Fibroblast of villous mesenchyme (primary cell): ENCODE measurements at places on chromosomes 6 and 20.

GRCh38 chr6:84657025-84657424 is 107.4 kb downstream of the TBX18 start:
- DNase-seq = no peak

- DNase-seq = no peak
These were observed 34.8 kb downstream of the BLOC1S5 start for GRCh38 chr6:8029243-8029870.

- no peak for DNase-seq
These were observed 78.5 kb downstream of the NFATC2 start for GRCh38 chr20:51463998-51464397.

DNA sequence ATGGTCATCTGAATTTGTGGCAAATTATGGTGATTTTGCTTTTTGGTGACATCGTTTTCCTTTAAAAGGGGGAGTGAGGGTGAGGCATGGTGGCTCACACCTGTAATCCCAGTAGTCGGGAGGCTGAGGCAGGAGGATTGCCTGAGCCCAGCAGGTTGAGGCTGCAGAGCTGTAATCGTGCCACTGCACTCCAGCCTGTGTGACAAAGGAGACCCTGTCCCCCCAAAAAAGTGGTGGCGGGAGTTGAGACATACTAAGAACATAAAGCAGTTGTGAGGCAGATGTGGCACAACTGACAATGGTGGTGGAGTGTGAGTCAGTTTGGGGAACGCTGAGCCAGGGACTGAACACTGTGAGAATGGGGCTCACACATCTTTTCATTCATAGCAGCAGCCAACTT is 45.5 kb downstream of the ADNP start:
- DNase-seq = no peak

GRCh38 chr6:14117158-14118090 is at the start of gene CD83:
Gene CD83, plus strand, starts transcription at chr6:14117772. Its CDS starts 40 bp downstream, at chr6:14117812.
- peak; percentile 16 for DNase-seq

DNA sequence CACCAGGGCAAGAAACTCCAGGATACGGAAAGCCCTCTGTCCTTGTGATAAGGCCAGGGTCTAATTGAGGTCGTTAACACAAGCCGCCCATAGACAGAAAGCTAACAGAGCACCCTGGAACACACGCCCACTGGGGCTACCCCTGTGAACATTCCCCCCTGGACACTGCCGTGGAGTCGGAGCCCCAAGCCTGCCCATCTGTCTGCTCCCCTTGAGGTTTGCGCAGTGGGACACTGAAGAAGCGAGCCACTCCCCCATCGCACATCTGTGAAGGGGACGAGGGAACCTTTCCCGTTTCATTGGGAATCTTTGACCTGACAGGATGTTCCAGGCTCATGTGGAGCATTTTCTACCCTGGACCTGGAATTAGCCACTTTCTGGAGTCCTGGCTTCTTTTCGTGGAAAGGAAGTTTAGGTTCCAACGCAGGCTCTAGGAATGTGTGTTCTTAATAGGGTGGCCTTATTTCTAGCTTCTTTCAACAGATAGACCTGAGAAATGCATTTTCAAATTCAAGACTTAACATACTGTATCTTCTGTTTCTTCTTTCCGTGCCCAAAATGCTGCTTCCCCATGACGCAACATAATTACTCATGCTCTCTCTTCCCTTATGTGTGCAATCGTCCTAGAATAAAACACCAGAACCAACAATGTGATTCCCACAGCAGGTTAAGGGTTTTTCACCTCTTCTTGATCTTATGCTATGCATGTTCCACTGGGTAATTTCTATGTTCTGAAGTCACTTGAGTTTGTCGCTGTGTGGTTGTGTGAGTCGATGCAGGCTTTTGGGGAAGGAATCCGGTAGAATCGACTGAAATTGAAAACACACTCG is 161.1 kb downstream of the ERMARD start:
- no peak for DNase-seq

DNA sequence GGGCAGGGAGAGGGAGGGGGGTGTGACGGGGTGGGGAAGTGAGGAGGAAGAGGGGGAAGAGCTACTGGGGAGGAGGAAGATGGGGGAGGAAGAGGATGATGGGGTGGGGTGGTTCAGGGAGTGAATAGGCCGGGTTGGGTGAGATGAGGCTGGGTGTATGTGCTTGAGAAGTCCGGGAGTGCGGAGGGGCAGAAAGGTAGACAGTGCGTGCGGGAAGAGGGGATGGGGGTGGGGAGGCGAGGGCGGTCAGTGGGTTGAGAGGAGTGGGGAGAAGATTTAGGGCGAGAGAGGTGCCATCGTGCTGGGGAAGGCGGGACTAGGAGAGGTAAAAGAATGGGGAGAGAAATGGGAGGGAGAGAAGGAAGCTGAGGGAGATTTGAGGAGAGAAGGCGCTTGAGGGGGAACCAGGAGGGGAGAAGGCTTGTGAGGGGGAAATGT is 30.9 kb upstream of the NOTCH4 start:
- DNase-seq = no peak

DNA sequence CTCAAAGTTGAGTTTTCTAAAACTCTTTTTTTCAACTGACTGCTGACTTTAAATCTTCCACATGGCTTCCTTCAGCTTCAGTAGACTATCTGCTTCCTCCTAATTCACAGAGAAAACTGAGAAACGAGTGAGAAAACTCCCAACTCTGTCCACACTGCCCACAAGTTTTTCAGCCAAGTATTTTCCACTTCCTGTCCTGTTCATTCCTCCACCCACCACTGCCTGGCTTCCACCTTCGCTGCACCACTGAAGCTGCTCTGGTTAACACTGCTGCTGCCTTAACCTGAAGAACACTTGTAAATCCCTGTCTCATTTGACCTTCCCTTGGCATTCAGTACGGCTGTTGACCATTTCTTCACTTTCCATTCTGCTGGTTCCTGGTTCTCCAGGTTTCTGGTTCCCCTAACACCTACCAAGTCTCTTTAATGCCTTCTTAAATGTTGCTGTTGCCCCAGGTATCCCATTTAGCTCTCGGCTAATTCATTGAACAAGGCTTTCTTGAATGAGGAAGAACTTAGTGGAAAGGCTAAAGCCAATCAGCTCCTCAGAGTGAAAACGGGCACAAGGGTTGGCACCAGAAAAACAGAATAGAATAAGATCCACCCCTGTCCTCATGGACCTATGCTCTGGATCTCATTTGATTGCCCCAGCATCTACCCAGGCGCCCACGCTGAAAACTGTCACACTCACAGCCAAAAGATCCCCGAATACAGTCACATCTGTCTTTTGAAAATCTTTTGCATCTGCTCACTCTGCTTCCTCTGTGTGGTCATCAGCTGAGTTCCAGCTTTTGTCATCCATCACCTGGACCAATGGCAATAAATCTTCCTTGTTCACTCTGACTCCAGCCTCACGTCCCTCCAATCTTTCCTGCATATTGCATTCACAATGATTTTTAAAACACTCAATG is 104.4 kb upstream of the TAB2 start:
- no peak for DNase-seq

- DNase-seq = no peak
These were observed 64.1 kb downstream of the HMGN3 start for GRCh38 chr6:79170431-79170830.

DNA sequence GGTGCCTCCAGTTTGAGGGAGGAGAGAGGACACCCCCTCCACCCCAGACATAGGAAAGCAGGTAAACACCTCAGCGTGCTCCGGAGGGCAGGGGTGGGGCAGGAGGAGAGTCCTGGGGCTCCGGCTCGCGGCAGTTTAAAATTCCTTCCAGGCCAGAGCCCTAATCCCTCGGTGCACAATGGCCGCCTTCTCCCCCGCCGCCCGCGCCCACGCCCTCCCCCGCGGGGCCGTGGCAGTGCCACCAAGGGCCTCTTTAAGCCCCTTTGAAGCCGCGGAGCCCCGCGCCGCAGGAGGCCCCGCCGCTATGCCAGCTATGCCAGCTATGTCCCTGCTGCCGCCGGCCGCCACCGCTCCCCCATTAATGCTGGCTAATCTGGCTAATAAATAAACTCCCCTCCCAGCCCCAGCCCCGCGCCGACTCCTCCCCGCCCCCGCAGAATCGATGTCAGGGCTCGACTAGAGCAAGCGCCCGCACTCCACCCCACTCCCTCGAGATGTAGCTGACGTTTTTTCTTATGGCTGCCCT is 125.1 kb downstream of the MRPL14 start:
- DNase-seq = no peak

DNA sequence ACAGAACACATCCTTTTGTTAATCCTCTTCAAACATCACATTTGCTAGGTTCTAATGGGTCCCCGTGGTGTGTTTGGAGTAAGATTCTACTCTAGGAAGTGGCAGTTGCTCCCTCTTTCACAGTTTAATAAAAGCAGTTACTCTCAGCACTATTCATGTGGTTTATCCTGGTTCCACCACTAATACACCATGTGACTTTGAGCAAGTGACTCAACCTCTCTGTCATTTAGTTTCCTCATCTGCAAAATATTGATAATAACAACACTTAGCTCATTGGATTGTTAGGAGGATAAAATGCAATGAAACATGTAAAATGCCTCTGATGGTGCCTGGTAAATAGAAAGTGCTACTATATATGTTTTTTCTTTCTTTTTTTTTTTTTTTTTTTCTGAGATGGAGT is 488.0 kb upstream of the NOX3 start:
- DNase-seq = peak; percentile 21

GRCh38 chr6:96787846-96788580 is 49.3 kb downstream of the GPR63 start:
- no peak for DNase-seq

GRCh38 chr6:17580518-17581048 is 19.5 kb upstream of the FAM8A1 start:
- peak; percentile 37 for DNase-seq

DNA sequence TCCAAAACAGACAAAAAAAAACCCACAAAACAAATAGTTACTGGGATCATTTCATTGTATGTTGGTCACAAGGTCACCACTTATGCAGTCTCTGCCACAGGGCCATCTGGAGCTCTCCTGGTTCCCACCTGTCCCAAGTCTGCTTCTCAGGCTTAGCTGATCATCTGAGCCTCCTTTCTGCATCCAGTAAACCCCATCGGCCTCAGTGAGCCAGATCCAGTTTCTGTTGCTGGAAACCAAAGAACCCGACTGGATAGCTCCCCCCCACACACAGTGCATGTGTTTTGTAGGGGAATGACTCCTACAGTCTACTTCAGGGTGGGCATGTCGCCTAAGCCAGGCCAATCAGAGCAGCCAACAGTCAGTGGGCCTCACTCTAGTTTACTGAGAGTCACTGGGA is 233.3 kb downstream of the PREX1 start:
- DNase-seq = no peak

- no peak for DNase-seq
These were observed 35.2 kb upstream of the TXLNB start for GRCh38 chr6:139327038-139327437.

DNA sequence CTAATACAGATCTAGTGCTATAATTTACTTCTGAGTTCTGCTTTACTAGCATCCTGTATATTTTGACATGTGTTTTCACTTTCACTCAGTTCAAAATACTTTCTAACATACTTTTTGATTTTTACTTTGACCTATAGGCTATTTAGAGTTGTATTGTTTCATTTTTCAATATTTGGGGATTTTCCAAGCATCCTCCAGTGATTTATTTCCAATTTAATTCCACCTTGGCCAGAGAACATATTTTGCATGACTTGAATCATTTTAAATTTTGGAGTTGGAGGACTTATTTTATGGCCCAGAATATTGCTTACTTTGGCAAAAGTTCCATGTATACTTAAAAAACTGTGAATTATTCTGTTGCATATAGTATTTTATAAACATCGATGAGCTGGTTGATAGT is 1215.6 kb upstream of the MAP3K7 start:
- no peak for DNase-seq

- no peak for DNase-seq
These were observed 26.8 kb upstream of the SLC22A7 start for GRCh38 chr6:43271103-43271815.

DNA sequence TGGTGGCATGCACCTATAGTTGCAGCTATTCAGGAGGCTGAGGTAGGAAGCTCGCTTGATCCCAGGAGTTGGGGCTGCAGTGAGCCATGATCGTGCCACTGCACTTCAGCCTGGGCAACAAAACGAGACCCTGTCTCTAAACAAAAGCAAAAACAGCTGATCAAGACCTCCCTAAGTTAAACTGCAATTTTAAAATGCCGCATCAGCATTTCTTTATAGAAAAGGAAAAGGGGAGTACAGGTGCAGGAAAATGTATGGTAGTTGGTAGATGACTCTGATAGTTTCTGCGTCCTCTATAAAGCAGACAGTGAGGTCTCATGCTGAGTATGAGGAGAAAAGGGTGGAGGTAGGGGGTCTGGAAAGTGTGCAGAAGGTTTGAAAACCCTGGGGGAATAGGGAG is 8.9 kb upstream of the TBCC start:
- no peak for DNase-seq

GRCh38 chr20:42945234-42945994 is 244.3 kb downstream of the PTPRT start:
- DNase-seq = no peak

DNA sequence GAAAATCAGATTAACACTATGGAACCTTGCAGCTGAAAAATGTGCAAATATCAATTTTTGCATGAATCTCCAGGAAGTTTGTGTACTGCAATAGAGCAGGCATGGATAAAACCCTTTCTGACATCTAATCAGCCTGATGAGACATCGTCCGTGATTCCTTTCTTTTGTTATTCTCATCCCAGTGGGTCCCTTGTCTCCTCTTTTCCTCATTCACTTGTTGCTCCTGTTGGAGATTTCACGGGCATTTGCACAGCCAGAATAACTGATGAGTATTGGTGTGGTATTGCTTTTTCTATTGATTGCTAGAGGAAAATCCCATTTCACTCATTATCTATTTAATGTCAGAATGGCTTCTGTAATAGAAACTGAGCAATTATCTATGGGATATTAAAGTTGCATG is 39.9 kb downstream of the SCGN start:
- DNase-seq = no peak

GRCh38 chr6:38792356-38792755 is 77.2 kb downstream of the DNAH8 start:
- no peak for DNase-seq

- DNase-seq = no peak
These were observed 18.7 kb downstream of the CCDC170 start for GRCh38 chr6:151512481-151512880.

DNA sequence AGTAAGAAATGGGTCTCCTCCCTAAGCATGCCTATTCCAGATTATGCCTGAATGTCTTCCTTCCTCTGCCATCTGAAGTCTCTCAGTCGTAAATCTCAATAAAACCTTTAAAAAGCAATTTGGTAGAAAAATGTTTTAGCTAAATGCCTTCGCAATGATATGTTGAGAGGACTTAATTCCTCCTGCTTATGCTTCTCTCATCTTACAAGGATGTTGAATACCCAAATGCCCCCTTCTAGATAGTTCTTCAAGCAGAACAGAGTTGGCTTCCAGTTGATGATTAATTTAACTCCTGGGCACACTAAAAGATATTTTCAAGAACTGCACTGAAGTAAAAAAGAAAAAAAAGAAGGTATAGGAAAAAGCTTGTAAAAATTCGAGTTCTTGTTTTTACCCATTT is 275.0 kb upstream of the SPTLC3 start:
- no peak for DNase-seq

DNA sequence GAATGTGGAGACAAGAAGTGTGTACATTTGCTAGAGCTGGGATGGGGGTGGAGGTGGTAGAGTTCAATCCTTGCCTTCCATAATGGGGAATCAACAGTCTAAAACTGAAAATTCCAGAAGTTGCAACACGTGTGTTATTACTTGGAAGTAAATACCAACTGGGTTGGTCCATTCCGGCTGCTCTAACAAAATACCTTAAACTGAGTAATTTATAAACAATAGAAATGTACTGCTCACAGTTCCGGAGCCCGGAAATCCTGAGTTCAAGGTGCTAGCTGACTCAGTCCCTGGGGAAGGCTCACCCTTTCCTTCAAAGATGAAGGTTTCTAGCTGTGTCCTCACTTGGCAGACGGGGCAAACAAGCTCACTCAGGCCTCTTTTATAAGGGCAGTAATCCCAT is 59.0 kb downstream of the RIN2 start:
- peak; percentile 92 for DNase-seq

- DNase-seq = no peak
These were observed 4.2 kb downstream of the FOXC1 start for GRCh38 chr6:1613688-1614447.
